ENCODE measurements at places on chromosomes 7 and 10.

GRCh38 chr10:127318396-127318795, 122.0 kb upstream of the INSYN2A start:
- DNase-seq = no peak

GRCh38 chr10:6044060-6044459, 18.1 kb downstream of the IL2RA start:
- DNase-seq = no peak

DNA sequence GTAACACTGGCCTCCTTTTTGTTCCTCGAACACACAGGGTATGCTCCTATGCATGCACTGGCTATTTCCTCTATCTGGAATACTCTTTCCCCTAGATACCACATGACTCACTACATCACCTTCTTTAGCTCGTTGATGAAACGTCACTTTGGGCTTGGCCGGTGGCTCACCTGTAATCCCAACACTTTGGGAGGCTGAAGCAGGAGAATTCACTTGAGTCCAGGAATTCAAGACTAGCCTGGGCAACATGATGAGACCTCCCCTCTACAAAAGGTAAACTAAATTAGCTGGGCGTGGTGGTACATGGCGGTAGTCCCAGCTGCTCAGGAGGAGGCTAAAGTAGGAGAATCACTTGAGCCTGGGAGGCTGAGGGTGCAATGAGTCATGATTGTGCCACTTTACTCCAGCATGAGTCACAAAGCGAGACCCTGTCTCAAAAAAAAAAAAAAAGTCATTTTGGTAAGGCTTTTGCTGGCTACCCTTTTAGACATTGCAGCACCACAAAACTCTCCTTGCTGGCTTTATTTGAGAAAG, 14.5 kb downstream of the ANKIB1 start:
- DNase-seq = no peak

DNA sequence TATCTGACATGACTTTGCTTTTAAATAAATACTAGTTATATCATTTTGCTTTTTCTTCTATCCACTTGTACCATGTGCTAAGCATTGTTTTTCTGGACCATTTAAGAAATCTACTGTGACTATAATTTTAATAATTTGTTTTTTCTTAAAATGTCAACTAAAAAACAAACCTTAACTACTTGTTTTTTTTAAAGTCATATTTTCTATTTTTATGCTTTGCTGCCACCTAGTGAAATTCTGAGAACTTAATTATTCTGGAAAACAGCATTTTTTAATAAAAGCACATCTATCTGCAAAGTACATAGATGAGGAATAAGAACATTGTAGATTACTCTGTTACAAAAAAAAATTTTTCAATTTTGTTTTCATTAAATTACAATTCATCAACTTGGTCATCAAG, 47.4 kb downstream of the ORC5 start:
- DNase-seq = no peak

DNA sequence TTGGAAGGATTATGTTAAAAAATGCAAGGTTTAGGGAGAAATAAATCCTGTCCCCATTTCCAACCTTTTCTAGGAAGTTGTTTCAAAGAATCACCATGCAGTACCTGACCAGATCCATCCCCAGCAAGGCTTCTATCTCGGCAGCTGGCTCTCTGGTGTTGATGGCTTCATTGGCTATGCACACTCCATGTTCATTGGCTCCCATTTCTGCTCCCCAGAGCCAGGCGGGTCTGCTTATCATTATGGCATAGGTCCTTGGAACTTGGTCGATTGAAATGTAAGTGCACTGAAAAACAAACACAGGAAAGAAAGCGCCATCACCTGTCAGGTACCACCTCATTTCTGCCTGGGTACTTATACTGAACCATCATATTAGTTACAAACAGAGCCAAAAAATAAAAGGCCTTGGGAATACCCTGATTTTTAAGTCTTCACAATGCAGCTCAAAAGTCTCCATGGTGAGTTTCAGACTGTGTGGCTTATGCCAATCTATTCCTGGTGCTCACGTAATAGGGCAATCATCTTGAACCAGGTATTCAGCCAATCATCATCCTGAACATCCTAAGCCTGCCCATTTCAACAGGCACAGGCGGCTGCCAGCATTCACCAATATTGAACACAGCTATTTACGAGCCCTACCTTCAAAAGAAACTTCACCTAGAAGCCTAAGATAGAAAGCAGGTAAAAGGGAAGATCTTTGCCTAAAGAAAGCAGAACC, 34.4 kb downstream of the SCRN1 start:
- no peak for DNase-seq

GRCh38 chr7:99740573-99741440, 5.8 kb upstream of the CYP3A7 start:
- no peak for DNase-seq

GRCh38 chr10:72252972-72253371, 20.8 kb upstream of the DDIT4 start:
- no peak for DNase-seq

- DNase-seq = no peak
Observed at GRCh38 chr7:27677912-27678612, 15.4 kb upstream of the HIBADH start.

GRCh38 chr7:71303566-71303965, 171.6 kb downstream of the GALNT17 start:
- no peak for DNase-seq

- no peak for DNase-seq
Observed at GRCh38 chr7:118352867-118353453, 128.5 kb downstream of the ANKRD7 start.

- no peak for DNase-seq
Observed at GRCh38 chr7:84484502-84485079, 290.0 kb upstream of the SEMA3A start.

- no peak for DNase-seq
Observed at GRCh38 chr10:46068117-46068516, 22.0 kb upstream of the MSMB start.

GRCh38 chr7:66735154-66735553, 5.4 kb upstream of the RABGEF1 start:
- DNase-seq = no peak

GRCh38 chr7:39721919-39722597, 98.7 kb downstream of the RALA start:
- DNase-seq = no peak

- no peak for DNase-seq
Observed at GRCh38 chr7:24665564-24666294, 91.5 kb downstream of the GSDME start.

DNA sequence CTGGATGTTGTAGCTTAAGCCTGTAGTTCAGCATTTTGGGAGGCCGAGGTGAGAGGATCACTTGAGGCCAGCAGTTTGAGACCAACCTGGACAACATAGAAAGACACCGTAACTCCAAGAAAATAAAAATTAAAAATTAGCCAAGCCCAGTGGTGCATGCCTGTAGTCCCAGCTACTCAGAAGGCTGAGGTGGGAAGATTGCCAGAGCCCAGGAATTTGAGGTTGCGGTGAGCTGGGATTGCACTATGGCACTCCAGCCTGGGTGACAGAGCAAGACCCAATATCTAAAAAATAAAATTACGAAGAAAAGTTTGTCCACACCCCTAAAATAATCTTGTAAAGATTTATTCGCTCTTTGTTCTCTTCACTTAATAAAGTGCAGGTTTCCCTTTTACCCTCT, 951.0 kb downstream of the TYW1 start:
- no peak for DNase-seq

DNA sequence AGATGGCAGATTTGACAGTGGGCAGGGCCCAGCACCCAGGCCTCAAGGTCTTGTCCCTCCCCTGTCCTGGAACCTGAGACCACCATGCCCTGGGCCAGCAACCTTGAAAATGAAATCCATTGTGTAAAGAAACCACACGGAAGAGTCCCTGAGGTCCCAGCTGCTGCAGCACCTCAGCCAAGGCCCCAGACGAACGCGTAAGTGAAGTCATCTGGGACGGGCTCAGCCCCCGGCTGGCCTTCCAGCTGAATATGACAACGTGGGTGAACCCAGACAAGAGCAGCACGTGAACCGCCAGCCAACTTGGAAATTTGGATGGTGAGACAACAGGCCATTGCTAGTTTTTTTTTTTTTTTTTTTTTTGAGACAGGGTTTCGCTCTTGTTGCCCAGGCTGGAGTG, 70.3 kb downstream of the CYTH3 start:
- DNase-seq = no peak

DNA sequence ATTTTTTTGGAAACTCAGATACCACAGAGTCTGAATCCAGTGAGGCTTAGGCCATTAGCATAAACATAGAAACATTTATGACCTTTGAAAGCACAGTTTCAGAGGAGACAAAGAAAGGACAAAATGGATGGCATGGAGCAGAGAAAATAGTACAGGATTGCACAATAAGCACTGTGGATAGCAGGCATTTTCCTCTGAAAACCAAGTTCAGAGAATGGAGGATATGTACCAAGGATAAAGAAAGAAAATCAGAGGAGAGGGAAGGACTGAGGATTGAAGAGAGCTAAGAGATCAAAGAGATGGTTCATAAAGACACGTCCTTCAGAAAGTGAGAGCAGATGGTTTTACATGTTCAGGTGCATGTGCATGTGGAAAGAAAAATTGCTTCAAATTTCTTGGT, 707.2 kb upstream of the CELF2 start:
- DNase-seq = no peak

DNA sequence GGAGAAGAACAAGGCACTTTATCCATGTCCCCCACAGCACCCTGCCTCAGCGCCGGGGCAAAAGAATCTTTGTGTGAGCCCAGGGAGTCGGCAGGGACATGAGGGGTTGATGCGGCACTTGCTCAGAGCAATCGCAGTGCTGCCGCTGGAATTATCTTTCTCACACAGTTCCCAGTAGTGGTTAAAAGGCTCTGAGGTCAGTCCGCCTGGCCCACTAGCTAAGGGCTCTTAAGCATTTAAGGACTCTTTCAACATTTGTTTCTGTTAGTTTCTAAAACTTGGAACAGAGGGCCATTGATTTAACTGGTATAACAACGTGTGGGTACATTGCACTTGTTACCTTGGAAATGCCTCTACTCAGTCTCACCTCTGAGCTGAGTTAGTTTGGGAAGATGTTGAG, 208.0 kb upstream of the C7orf33 start:
- DNase-seq = no peak

Measured in stimulated activated CD8-positive, alpha-beta memory T cell treated with anti-CD3 and anti-CD28 coated beads, Interleukin-7, amount 100 ng/mL, for 1 hour (primary cell).